ENCODE measurements at places on chromosomes 16 and 17.

DNA sequence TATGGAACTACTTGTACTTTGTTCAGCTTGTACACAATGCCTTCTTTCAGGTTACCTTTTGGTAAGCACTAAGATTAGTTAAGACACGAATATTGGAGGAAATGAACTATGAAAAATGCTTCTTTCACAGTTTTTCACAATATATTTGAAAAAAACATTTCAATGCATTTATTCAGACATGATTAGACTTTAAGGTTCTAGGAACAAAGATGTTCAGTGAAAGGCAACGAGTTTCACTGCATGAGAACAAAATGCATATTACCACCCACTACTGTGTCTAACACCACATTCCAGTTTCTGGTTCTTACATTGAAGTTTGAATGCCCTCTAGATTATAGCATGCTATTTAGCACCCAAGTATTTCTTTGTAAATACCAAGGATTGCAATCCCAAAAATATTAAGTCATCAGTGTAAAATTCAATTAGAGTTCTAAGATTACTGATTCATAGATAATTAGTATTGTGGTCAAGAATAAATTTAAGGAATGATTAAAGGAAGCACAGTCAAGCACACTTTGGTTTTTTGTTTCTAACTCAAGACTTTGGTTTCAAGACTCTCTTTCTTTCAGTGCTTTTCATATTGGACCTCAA is 261.7 kb downstream of the CEP112 start:
- no peak for DNase-seq

DNA sequence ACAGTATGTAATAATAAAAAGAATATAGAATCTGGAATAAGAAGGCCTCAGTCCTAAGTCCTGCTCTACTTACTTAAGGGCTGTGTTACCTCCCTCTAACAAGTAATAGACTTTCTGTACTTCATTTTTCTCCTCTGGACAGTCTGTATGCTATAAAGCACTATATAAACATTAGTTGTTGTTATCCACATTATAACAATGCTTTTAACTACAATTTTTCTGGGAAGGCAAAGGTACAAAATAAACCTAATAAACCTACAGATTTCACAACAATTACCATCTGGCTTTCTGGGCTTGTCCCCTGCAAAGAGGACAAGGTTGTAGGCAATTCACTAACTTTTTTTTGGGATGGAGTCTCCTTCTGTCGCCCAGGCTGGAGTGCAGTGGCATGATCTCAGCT is 32.7 kb downstream of the RFFL start:
- no peak for DNase-seq

DNA sequence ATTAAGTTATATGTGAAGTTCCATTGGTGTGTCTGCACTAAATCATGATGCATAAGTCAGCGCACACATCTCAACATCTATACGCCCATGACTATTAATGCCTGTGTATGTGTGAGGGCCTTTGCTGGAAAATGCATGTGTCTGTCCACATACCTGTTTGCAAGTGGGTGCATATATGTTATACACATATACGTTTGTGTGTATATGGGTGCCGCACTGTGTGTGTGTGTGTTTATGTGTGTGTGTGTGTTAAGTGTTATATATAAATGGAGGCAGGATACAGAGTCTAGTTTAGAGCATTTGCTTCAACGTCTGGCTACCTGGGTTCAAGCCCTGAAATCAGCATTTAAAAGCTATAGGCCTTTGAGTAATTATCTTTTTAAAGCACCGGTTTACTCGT is 19.5 kb downstream of the GP2 start:
- DNase-seq: no peak

GRCh38 chr16:80105160-80105559 is 435.6 kb upstream of the DYNLRB2 start:
- no peak for DNase-seq

DNA sequence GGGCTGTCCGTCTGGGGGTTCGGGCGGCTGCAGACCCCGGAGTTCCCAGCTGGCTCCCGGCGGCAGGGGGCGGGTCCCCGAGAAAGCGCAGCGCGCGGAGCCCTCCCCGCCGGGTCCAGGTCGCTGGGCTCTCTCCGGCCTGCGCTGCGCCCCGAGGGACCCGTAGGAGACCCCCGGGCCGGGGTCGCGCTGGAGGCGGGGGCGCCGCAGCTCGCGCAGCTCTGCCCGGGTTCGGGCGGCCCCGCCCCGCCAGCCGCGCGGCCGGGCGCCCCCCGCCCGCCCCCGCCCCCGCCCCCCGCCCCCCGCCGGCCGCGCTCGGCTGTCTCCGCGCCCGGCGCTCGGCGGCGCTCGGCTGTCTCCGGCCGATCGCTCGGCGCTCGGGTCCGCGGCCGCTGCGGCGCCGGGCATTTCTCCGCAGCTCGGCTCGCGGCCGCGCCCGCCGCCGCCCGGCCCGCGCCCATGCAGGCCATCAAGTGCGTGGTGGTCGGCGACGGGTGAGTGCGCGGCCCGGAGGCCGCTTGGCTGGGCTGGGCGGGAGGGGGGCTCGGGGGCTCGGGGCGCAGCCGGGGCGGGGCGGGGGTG is at the start of gene RAC3:
Gene RAC3, plus strand, starts transcription at position 376 of the 582 bp plus-strand sequence. Its CDS starts 84 bp downstream, at position 460.
- DNase-seq: peak; percentile 86

- DNase-seq: peak; percentile 19
These were observed 7.9 kb downstream of the QPRT start for GRCh38 chr16:29686740-29687332.

DNA sequence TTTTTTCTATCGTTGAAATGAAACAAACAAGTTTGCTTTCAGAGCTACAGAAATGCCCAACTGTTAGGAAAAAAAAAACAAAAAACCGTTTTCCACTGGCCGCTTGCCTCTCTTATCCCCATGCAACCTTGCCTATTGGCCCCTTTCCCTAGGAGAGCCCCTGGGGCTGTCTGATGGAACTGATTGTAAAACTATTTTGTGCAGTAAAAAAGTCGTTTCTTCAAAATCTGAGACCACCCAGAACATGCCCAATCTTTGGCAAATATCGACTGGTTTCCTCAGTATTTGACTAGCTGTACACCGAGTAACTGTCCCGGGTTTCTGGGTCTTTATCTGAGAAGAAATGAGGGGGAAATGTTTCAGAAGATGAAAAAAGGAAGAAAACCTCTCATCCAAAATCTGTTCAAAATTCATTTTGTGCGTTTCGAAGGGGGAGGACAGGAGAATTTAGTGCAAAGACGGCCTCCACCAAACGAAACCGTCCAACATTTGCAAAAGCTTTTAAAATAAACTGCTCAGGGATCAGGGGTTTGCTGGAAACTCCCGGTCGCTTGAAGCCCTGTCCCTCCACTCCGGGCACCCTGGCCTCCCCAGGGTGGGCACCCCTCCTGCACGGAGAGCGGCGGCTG is 1.1 kb upstream of the GNAO1 start:
- DNase-seq: no peak

DNA sequence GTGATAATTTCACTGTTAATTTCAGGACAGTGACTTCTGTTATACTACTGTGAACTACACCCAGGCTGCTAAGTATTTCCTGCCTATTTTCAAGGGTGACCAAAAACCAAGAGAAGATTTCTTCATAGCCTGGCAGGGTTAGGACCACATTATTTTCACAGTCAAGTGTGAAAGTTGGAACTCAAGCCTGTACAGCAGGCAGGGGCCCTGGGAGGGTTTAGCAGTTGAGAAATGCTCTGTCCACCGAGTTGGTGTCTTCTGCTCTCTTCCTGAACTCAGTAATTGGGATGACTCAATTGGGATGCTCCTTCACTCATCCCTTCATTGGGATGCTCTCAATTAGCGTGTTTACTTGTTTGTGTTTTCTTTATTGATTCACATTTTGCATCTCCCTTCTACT is 347.3 kb upstream of the CDH11 start:
- no peak for DNase-seq

DNA sequence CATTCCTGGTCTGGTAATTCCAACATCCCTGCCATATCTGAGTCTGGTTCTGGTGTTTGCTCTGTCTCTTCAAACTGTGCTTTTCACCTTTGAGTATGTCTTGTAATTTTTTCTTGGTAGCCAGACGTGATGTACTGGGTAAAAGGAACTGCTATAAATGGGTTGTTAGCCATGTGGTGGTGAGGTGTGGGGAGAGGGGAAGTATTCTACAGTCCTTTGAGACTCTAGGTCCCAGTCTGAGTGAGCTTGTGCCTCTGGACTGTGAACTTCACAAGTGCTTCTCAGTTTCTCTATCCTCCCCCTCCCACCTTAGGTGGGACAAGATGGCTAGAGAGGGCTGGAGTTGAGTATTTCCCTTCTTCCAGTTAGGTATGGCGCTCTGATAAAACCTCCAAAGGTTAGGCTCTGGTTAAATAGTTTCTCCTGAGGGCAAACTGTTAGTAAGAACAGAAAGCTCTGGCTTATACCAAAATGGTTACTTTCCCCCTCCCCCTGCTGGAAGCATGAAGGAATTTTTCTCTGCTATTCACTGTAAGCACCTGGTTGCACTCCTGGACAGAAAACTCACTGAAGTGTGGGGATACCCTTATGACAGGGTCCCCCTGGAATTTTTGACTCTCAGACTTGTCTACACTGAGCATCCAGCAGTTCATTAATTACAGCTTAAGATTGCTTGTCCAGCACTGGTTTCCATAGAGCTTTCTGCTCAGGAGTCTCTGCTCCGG is 87.8 kb downstream of the MARCHF10 start:
- no peak for DNase-seq

GRCh38 chr17:16100737-16101400 is 101.2 kb downstream of the TTC19 start:
- DNase-seq: no peak

DNA sequence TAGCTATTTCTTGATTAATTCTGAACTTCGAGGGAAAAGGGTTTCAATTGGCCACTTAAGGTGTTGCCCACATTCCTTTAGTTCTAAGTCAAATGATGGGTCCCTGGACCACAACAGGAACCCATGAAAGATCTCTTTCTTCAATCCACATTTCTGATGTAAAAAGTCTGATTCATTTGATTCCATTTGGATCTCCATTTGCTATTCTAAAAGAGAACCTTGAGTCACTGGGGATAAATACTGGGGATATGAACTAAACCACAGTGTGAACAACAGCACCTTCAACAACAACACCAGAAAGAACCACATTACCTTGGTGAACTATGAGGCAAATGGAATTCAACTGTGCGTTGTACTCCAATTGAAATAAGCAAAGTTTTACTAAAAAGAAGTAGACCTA is 108.9 kb upstream of the IRX5 start:
- DNase-seq: no peak

- no peak for DNase-seq
These were observed 2.3 kb downstream of the METRNL start for GRCh38 chr17:83081684-83082201.

GRCh38 chr17:31408586-31408985 is 17.1 kb downstream of the RAB11FIP4 start:
- DNase-seq: no peak

DNA sequence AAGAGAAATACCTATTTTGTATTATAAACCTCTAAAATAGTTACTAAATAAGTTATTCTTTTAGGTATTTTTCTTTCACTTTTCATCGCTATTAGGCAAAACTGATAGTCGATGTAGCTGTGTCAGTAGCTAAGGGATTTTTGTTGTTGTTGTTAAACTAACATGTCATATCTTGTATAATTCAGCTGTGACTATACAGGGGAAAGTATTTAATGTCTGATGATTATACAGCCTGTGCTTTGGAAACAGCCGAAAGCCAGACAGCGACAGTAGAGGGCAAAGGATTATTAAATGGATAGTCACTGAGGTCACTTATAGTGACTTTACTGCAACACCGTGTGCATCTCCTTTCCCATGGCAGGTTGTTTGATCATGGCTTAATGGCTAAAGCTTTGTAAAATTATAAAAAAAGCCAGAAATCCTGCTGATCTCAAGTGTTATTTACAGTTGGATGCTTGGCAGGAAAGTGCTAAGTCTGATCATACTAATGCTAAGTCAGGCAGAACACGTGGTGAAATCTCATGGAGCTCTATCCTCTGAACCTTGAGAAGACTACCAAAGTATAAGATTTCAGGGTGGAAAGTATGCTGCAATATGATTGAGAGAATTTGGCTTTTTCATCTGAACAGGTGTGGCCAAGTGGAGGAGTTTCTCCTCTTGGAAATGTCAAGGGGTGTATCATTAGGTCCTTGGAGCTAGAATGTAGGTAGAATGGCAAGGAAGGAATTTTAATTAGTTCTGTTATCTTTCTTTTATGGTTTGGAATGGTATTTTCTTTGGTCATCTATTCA is 88.4 kb downstream of the FTO start:
- no peak for DNase-seq

DNA sequence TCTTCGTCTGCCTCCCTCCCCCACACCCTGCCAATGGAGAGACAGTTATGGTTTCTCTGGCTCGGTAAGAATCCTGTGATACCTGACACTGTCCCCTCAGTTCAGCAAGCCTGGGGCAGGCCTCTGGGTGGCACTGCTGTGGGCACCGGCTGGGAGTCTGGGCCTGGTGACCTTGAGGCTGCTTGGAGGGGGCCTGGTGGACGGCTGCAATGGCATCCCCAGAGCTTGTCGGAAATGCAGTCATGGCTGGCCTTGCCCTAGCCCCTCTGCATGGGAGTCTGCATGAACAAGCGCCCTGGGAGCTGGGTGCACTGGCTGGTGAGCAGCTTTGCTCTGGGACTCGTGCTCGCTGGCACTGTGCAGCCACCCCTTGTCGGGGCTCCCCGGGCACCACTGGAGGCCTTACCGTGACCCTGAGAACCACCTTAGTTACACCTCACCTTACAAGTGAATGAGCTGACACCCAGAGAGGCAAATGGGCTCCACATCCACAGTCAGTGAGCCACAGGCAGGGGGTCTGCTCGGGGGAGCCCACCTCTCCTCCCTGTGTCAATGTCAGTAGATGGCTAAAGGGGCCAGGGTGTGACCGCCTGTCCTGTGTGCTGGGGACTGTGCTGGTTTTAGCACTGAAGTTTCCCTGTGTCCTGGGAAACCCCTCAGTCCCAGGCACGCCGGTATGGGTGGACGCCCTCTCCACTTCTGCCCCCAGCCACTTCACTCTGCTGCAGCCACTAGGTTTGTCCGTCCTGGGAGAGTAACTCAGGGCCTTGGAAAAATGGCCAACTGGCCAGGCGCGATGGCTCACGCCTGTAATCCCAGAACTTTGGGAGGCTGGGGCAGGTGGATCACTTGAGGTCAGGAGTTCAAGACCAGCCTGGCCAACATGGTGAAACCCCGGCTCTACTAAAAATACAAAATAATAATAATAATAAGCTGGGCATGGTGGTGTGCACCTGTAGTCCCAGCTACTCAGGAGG is 1.4 kb downstream of the LGALS3BP start:
- no peak for DNase-seq

DNA sequence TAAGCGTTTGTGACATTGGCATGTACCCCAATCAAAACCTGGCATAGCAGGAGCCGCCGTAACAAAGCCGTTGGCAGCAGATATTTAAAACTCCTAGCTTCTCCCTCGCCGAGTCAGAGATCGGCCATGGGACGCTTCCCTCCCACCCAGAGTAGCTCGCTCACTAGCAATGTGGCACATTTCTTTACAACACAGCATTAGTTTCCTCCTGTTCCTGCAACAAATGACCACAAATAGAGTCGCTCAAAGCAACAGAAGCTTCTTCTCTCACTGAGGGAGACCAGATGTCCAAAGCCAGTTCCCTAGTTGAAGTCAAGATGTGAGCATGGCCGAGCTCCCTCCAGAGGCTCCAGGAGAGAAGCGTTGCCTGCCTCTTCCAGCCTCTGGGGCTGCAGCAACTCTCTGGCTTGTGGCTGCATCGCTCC is 106.7 kb downstream of the RBFOX3 start:
- DNase-seq: no peak
